ENCODE measurements at places on chromosomes 5 and 9.
A peak's percentile ranks its signal among the peaks of the same experiment; 100 is the strongest.

DNA sequence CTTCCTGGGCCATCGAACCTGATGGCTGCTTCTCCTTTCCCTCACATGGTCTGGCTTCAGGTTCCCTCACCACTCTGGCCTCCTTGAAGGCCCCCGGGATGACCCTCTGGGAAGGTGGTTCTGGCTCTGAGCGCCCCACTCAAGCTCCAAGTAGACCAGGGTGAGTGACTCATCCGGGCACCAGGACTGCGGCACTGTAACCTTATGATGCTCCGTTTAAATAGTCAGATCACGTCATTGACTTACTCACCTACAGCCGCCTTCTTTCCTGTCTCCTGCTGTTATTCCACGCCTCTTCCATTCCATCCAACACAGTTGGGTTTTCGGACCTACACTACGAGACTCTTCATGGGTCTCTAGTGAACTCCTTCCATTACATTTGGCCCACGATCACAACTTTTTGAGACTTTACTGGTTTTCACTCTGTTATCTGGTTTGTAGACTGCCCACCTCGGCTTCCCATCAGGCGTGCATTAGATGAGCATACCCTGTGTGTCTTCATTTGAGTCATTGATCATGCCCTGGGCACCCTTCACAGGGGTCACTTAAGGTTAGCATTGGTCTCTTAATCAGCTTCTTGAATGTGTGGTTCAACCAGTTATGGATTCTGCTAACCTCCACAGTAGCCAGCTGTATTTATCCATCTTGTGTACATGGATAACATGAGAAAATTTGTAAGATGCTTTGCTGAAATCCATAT, 138.8 kb upstream of the LMX1B start:
- no peak for DNase-seq

- no peak for DNase-seq
Measured at GRCh38 chr5:98513380-98513779, 260.1 kb upstream of the RGMB start.

- no peak for DNase-seq
Measured at GRCh38 chr9:88753691-88754367, 218.9 kb downstream of the NXNL2 start.

GRCh38 chr5:110096419-110096818, 406.7 kb downstream of the MAN2A1 start:
- DNase-seq: no peak

DNA sequence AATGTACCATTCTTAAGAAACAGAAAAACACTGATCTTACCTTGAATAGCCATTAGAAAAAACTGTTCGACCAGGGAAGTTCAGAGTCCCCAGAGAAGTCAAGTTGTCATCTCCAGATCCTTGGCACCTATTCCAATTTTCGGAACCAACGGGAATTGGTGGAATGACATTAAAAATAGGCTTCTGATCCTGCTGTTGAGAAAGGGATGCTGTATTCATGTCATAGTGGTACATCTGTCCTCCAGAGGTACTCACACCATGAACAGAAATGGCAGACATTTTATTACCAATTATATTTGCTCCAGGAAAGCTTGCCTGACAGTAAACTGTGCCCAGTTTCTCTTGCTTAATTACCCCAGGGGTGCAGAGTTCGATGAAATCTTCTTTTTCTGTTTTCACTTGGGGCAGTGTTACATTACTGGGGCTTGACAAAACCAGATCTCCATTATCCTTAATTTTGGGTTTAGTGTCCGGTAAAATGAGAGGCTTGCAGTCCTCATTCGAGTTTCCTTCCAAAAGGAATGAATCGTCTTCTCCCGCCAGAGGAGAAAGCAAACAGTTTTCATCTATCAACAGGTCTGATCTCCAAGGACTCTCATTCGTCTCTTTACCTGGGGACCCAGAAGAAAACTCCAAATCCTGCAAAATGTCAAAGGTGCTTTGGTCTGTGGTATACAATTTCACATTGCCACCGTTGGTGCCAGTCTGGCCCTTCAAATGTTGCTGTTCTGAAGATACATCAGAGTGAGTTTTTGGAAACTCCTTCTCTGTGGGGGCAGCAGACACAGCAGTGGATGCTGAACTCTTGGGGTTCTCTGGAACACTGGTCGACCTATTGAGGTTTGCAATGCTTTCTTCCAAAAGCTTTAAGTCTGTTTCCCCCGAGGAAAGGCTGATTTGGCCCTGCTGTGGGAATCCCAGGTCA, 3.6 kb downstream of the NR3C1 start:
- no peak for DNase-seq

- DNase-seq: no peak
Measured at GRCh38 chr5:53180991-53181390, 71.4 kb upstream of the MOCS2 start.

- no peak for DNase-seq
Measured at GRCh38 chr9:86287013-86287412, 4.7 kb upstream of the ISCA1 start.

DNA sequence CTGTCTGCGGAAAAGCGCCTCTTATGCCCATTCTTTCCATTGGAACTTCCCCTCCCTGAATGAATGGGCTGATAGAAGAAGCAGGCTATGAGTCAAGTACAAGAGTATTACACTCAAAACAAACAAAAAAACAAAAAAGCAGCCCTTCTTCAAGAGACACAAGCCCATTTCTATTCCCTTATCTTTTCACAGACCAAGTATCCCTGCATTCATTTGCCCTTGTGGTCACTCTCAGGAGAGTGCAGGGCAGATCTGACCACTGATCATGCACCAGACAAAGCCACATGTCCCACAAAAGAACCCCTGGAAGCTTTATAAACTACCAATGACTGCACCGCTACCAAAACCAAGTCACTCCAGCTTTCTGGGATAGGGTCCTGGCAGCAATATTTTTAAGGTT, 262.5 kb upstream of the TAS2R1 start:
- DNase-seq: no peak

- DNase-seq: no peak
Measured at GRCh38 chr5:173089581-173089980, 33.4 kb downstream of the CREBRF start.

GRCh38 chr5:153598099-153598498, 107.6 kb downstream of the GRIA1 start:
- no peak for DNase-seq

DNA sequence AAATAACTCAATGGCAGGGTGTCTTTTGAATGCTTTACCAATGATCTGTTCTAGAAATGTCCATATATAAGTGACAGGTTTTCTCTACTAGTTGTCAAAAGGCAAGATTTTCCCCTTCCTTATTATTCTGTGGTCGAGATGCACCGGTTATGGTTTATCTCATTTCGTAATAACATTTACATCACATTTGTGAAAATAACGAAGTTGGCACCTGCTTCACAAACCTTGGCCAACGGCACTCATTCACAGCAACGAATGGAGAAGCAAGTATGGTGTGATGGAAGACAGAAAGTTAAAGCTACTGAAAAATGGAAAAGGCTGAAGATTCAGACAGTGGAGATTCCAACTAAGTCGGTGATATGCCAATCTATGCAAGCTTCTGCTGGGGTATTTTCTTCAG, 235.8 kb downstream of the KCTD16 start:
- no peak for DNase-seq

DNA sequence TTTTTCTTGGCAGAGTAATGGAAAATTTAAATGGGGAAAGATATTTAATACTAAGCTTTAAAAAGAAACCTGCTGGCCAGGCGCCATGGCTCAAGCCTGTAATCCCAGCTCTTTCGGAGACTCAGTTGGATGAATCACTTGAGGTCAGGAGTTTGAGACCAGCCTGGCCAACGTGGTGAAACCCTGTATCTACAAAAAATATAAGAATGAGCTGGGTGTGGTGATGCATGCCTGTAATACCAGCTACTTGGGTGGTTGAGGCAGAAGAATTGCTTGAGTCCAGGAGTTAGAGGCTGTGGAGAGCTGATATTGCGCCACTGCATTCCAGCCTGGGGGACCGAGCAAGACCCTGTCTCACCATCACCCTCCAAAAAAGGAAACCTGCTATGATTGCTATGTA, 32.8 kb downstream of the TUT7 start:
- peak; percentile 49 for DNase-seq

- DNase-seq: no peak
Measured at GRCh38 chr5:150573867-150574817, 66.2 kb downstream of the NDST1 start.

DNA sequence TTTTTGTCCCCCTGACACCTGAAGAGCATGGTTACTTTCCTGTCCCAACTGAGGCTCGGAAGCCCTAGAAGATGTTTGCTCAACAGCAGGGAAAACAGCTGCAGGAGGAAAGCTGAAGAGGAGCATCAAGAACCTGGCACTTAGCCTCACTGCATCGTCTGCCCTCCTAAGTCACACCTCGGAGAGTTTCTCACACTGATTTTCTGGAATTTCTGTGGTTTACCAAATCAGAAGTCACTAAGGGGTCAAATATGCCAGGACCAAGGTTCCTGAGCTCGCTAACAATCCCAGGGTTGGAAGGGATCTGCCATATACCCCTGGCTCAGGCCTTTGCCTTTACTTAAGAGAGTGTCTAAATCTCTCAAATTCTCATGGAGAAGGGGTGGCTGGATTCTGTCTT, 5.3 kb downstream of the IL12B start:
- no peak for DNase-seq

GRCh38 chr5:150144246-150144801, 11.3 kb downstream of the PDGFRB start:
- peak; percentile 48 for DNase-seq

GRCh38 chr9:34547960-34548611, 25.3 kb upstream of the ENHO start:
- peak; percentile 10 for DNase-seq

GRCh38 chr5:21856987-21857386, 996.2 kb downstream of the CDH12 start:
- DNase-seq: no peak

- no peak for DNase-seq
Measured at GRCh38 chr5:469752-470483, 26.9 kb downstream of the EXOC3 start.

GRCh38 chr9:22395687-22396141, 50.9 kb upstream of the DMRTA1 start:
- DNase-seq: no peak

GRCh38 chr9:124392871-124393460, 22.3 kb downstream of the PSMB7 start:
- DNase-seq: peak; percentile 65

DNA sequence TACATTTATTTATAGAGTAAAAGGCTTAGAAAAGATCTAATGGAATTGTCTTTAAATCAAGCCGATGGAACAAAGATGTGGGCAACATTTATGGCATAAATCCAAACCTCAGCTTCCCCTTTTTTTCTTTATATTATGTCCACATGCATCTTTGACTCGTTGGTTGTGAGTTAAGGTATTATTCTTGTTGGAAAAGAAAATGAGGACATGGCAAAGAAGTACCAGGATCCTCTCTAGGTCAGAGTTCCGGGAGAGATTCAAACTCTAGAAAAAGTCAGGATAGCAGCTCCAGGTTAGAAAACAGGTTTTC, 508 bp upstream of the NME5 start:
- no peak for DNase-seq

GRCh38 chr5:154868702-154869101, 10.3 kb downstream of the CNOT8 start:
- DNase-seq: no peak

GRCh38 chr5:74179179-74179578, 461.3 kb downstream of the ENC1 start:
- peak; percentile 92 for DNase-seq

GRCh38 chr9:21741151-21741550, 61.3 kb upstream of the MTAP start:
- DNase-seq: no peak

DNA sequence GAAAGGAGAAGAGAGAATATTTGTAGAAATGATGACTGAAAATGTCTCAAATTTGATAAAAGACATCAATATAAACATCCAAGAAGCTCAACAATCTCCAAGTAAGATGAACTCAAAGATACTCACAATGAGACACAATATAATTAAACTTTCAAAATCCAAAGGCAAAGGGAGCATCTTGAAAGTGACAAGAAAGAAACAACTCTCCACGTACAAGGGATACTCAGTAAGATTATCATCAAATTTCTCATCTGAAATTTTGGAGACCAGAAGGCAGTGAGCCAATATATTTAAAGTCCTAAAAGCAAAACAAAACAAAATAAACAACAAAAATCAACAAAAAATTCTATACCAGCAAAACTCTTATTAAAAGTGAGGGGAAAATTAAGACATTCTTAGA, 428.7 kb downstream of the NFIB start:
- DNase-seq: no peak

DNA sequence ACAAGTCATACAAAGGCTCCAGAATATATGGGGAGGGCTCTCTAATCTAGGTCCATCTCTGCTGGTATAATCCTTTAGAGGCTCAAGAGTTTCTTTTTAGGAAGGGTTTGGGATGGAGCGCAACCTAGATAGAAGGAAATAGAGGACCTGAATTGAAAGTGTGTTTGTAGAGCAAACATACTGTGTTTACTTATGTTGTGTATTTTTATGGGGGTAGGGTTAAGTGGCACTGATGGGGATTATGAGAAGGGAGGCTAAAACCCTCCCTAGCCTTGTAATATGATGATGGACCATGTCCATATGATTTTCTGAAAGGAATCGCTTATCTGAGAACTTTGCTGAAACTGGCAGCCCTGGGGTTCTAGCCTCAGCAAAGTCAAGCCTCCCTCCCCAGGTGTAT, 4.4 kb upstream of the ELL2 start:
- no peak for DNase-seq

DNA sequence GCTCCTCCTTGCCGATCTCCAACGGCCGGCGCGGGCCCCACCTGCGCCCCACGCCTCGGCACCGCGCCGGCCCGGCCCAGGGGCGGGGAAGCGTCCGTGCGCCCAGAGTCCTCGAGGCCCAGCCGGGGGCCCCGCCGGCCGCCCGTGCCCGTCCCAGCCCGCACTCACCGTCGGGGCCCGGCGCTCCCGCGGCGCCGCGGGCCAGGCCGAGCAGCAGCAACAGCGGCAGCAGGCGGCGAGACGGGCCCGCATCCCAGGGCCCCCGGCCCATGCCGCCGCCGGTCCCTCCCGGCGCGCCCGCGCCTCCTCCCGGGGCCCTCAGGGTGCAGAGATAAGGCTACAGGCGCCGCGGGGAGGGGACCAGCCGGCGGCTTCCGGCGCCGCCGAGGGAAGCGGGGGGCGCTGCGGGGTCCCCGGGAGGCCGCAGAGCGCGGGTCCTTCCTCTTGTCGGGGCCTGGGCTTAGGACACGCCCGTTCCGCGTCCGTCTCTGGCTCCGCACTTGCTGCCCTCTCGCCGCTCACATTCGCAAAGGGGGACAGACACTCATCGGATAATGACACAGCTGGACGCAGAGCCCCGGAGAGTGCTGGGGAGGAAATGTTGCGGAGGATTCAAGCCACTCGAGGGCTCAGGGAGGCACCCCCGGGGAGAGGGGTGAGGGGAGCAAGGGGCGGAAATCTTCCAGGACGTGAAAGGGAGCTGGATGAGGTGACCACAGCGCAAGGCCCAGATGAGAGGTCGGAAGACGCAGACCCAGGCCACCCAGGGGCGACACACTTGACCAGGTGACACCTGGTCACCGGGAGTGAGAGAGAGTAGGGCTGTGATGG, at the start of gene SUSD1:
TSS of gene SUSD1 (minus strand) at position 333 of the 831 bp plus-strand sequence. CDS start at position 271, 62 bp downstream.
- DNase-seq: no peak
